ENCODE measurements at places on chromosomes 13 and 19.

GRCh38 chr19:3981736-3982681 lies 3.3 kb downstream of the EEF2 start:
- DNase-seq = no peak

GRCh38 chr19:39183104-39183503 lies 13.7 kb upstream of the NCCRP1 start:
- no peak for DNase-seq

GRCh38 chr19:8342684-8343482 lies at the start of gene KANK3:
TSS of gene KANK3 (minus strand) at chr19:8343262. CDS start at chr19:8337828, 5,434 bp downstream.
- DNase-seq = no peak

DNA sequence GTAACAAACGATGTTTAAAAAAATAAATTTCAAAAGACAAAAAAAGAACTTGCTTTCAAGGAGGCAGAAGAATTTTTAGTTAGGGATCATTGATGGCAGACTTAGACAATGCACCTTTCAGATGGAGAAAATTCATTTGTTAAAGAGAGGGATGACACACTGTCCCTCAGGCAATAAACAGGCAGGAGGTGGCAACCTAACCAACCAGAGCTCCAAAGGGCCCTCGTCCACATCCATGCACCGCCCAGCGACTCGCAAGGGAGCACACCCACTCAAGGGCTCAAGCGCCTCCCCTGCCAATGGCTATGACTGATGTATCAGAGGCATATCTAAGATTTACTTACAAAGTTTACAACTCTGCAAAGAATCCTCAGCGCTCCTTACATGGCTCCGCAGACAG lies 81.9 kb downstream of the TUBGCP3 start:
- no peak for DNase-seq

DNA sequence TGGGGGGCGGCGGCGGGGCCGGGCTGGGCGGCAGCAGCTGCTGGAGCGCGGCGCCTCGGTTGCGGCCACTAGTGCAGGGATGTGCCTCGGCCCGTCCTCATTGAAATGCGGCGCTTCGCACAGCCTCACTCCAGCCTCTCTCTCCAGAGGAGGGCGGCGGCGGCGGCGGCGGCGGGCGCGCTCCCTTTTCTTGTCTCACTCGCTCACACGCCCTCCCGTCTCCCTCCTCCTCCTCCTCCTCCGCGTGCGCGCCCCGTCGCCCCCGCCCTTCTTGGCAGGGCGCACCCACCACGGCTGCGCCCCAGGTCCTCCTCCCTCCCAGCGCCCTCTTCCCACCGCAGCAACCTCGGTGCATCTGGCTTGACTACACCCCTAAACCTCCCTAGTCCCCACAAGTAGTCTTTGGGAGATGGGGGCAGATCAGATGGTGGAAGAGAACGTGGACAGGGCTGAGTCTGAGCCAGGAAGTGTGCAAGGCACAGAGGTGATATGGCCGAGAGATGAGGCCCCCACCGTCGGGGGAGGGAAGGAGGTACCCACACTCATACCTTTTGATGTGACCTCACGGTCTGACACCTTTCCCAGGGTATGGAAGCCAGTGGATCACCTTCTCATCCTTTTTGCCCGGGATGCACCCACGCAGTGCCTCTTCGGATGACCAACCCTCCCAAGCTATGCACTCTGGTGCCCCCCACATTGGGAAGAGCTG lies at the start of gene DCLK1:
Gene DCLK1 (minus strand): TSS at position 161 of the 709 bp plus-strand sequence.
- DNase-seq = no peak

- no peak for DNase-seq
Observed at GRCh38 chr19:49807058-49807903, 5.8 kb downstream of the FUZ start.

GRCh38 chr19:1799695-1800342 lies 12.3 kb downstream of the ATP8B3 start:
- no peak for DNase-seq

- DNase-seq = no peak
Observed at GRCh38 chr13:44052780-44053184, 173.1 kb downstream of the LACC1 start.

DNA sequence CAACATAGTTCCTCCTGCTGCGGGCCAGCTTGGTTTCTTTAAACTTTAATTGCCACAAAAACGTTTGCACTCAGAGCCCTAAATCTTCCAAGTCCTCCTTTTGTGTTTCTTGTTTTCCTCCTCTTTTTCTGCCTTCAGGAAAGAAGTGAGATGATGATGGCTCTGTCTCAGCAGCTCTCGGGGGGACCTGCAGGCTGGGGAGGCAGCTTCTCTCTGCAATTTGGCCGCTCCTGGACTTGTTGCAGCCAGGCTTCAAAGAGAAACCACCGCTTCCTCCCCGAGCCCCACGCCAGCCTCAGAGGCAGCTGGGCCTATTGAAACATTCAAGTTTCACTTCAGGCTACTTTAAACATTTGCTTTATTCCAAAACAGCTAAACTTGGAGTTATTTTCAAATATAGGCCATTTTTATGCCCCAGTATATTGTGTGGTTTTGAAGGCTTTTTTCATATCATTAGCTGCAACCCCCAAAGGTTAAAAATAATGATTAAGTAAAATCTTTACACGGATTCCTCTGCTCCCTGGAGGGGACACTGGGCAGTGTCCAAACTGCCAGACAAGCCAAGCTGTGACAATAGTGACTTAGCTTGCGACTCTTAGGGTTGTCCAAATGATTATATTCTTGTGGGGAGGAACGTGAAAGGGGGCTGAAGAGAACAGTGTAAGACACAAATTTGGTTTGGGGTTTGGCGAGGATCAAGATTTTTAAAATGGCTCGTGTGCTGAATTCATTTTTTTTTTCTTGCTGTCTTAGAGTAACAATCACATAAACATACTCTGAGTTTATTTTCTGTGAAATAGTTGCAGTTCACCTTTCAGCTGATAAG lies 330.8 kb downstream of the DLEU7 start:
- no peak for DNase-seq

- no peak for DNase-seq
Observed at GRCh38 chr13:94239135-94239534, 240.3 kb downstream of the DCT start.

DNA sequence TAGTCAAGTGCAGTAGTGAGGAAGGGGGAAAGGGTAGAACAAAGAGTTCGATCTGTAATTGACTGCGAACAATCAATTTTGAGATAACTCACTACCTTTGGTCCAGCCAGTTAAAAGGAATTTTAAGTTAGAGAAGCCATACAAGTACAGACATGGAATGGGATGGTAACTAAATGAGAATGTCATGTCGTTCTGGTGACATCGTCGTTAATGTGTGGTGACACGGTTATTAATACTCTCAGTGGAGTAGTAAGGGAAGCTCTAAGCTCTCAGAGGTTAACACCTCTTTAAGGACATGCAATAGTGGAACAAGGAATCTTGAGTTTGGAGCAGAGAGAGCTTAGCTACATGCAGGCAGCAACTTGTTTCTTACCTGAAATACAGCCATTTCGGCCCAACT lies 154.9 kb upstream of the KLF12 start:
- no peak for DNase-seq

- DNase-seq = no peak
Observed at GRCh38 chr13:99214232-99214631, 13.6 kb downstream of the UBAC2 start.

GRCh38 chr13:102033386-102033785 lies 368.5 kb downstream of the FGF14 start:
- DNase-seq = no peak

DNA sequence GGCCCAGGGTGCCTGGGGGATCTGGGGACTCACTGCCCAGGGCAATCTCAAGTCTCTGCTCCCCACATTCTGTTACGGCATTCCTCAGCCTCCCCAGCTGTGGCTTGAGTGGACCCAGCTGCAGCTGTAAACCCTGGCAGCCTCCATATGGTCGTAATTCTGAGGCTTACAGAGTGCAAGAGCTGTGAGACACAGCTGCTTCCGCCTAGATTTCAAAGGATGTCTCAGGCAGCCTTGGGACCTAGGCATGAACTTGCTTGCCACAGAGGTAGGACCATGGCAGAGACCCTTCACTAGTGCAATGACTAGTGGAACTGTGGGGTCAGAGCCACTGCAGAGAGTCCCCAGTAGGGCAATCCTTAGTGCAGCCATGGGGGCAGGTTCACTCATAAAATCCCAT lies 297.5 kb downstream of the ENOX1 start:
- no peak for DNase-seq

- no peak for DNase-seq
Observed at GRCh38 chr19:6373813-6374108, 1.2 kb downstream of the ALKBH7 start.

DNA sequence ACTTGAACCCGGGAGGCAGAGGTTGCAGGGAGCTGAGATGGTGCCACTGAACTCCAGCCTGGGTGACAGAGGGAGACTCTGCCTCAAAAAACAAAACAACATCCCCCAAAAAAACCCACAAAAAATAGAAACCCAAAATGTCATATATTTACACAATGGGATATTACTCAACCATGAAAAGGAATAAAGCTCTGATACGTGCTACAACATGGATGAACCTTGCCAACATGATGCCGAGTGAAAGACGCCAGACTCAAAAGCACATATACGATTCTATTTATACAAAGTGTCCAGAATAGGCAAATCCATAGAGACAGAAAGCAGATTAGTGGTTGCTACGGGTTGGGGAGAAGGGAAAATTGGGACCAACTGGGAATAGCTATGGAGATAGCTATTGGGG lies 2.1 kb upstream of the TPRX1 start:
- DNase-seq = no peak

GRCh38 chr19:27779954-27780353 lies 1433.0 kb downstream of the UQCRFS1 start:
- DNase-seq = no peak

DNA sequence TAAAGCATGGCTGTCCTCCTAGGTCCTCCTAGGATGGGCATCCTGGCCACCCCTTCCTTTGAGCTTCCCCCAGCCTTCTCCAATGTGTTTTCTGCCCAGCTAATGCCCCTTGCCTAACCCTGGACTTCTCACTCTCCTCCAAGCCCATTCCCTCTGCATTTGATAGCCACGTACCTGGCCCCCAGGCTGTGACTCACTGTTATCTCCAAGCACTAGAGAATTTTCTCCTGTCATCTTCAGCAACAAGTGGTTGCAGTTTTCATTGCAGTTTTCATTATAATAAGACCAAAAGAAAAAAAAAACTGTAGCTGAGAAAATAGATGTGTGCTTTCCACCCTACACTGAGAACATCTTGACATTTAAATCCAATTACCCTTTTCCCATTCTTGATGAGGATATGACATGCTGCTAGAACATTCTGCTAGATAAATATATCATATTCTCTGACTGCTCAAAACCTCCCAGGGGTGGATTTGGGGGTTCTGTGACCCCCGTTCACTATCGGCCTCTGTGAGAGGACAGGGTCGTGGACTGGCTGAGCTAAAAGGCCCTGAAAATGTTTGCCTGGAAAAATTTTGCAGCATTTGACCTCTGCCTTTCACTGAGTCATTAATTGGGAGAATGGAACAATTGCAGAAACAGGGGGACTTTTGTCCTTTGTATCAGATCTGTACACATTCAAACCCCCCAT lies 58.8 kb upstream of the KCTD15 start:
- no peak for DNase-seq

- no peak for DNase-seq
Observed at GRCh38 chr13:112161521-112162301, 94.8 kb downstream of the SOX1 start.

- DNase-seq = no peak
Observed at GRCh38 chr13:44153496-44153895, 220.1 kb upstream of the SERP2 start.

GRCh38 chr13:101346161-101346560 lies 70.1 kb downstream of the NALCN start:
- no peak for DNase-seq

DNA sequence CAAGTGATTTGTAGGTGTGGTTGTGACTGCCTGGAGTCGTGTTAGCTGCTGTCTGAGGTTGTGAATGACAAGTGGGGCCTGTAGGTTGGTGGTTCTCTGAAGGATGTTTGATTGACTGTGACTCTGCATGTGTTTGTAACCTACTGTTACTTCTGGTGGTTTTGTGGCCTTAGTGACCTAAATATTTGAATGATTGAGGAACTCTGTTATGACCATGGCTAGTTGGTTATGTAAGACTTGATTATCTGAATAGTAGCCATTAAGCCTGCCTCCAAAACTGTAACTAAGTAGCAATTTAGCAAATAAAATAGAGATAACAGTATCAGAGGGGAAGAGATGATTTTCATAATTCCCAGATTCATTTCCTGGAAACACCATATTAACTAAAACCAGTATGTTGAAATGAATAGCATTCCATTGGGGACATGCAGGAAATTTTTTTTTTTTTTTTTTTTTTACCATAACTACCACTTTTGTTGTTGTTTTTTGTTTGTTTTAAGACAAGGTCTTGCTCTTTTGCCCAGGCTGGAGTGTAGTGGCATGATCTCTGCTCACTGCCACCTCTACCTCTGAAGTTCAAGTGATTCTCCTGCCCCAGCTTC lies 865 bp downstream of the ZNF382 start:
- DNase-seq = no peak

GRCh38 chr13:34361560-34361959 lies 543.6 kb downstream of the RFC3 start:
- no peak for DNase-seq

DNA sequence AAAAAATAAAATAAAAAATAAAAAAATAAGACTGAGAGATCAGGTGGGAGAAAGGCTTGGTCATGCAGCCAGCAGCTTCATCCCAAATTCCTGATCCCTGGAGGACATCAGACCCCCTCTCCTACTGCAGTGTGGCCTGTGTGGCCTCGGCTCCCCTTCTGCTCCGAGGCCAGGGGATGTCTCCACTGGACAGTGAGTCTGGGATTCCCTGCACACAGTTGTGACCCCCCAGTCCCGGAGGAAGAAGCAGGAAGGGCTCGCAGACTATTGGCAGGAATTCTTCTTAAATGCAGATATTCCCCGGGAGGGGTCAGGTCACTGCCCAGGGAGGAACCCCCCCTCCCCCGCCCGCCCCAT lies 41.9 kb downstream of the ZNF627 start:
- no peak for DNase-seq

GRCh38 chr19:10826846-10827245 lies 9.2 kb downstream of the TMED1 start:
- no peak for DNase-seq

- DNase-seq = no peak
Observed at GRCh38 chr19:48663667-48664066, 9.2 kb downstream of the NTN5 start.

DNA sequence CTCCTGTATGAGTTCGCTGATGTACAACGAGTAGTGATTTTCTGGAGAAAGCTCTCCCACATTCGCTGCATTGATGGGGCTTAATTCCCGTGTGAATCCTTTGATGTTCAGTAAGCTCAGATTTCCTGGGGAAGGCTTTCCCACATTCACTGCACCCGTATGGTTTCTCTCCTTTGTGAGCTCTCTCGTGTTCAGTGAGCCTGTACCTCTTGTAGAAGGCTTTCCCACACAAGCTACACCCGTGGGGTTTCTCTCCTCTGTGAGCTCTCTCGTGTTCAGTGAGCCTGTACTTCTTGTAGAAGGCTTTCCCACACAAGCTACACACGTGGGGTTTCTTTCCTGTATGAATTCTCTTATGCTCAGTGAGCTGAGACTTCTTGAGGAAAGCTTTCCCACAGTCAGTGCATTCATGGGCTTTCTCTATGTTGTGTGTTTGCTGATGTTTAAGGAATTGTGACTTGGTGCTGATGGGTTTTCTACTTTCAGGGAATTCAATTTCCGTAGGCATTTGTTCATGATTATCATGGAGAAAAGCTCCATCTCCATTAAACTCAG lies 3.5 kb upstream of the ZNF577 start:
- DNase-seq = no peak

- no peak for DNase-seq
Observed at GRCh38 chr13:92901739-92902138, 324.9 kb upstream of the GPC6 start.

Measured in NCI-H2107 (cell line).